ENCODE measurements at places on chromosomes 3 and 15.

GRCh38 chr3:193214445-193214844 is 26.6 kb upstream of the PLAAT1 start:
- no peak for DNase-seq

DNA sequence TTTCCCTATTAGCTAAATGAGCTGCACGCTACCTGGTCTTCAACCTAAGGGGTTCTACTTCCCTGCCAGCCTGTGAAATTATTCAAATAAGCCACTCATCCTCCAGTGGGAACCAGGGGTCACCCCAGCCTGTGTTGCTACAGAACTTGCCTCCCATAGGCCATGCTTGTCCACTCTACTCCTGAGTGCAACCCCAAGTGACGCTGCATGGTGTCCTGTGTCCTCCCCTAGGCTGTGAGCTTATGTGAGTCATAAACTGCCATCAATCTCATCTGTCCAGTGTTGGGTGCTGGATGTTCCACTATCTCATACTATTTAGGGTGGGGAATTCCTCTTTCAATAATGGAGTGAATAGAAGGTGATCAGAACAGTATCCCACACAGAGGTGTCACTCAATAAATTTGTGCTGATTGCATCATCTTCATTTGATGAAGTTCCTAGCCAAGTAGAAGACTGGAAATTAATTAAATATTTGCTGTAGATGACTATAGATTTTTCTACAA is 49.8 kb upstream of the SSR3 start:
- DNase-seq = no peak

- DNase-seq = no peak
Observed at GRCh38 chr15:91779960-91780359, 73.5 kb upstream of the SLCO3A1 start.

GRCh38 chr15:65804252-65804931 is 12.3 kb upstream of the DENND4A start:
- DNase-seq = no peak

DNA sequence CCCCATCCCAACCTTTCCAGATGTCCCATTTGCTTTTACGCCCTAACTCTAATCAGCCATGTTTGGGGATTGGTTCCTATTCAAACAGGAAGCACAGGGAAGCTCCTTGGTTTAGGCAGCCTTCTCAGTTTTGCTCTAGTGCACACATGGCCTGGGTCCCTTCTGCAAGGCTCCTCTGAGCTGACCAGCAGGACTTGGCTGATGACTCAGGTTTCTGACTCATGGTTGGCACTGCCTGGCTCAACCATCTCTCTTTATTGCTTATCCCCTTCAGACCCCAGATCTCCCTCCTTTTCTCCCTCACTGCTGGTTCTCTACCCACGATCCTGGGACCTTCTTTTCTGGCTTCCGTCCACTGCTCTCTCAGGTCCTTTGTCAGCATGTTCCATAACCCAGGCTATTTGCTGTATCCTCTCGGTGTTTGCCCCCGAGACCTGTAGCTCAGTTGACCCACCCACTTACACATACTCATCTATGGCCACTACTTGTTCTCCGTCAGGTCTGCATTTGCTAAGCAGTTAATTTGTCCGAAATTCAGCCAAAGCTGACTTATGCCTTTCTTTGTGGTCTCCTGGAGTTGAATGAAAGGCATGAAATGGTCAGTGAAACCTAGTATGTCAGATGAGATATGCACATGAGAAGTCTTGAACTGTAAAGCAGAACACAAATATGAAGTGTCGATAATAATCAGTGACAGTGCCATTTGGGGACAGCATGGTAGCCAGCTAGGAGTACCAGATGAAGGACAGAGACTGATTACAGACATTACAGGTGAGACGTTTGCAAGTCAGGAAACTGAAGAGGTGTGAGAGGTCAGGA is 323.5 kb upstream of the ROPN1 start:
- peak; percentile 11 for DNase-seq

- DNase-seq = no peak
Observed at GRCh38 chr3:79922633-79923032, 154.8 kb upstream of the ROBO1 start.

GRCh38 chr3:128399221-128399915 is 67.3 kb downstream of the DNAJB8 start:
- DNase-seq = no peak

All from SJSA1 (cell line).